ENCODE measurements at places on chromosomes 6 and 20. TPM values are rescaled to one million over a fixed set of nuclear protein-coding genes. Genes with fewer than 3 reads are reported as not detected.

GRCh38 chr20:10893321-10893720 lies 219.5 kb upstream of the JAG1 start:
- H3K4me3 ChIP-seq: no peak overlapping the region
- no peak for DNase-seq
- H3K4me1 ChIP-seq: no peaks in the 10 kb centered on the region

Gene BTN1A1
- not detected for total RNA-seq

GRCh38 chr6:130947464-130947863 lies 115.6 kb downstream of the EPB41L2 start:
- no peak overlapping the region for H3K4me3 ChIP-seq
- DNase-seq: no peak
- no peaks in the 10 kb centered on the region for H3K27me3 ChIP-seq
- H3K4me1 ChIP-seq: no peaks in the 10 kb centered on the region

DNA sequence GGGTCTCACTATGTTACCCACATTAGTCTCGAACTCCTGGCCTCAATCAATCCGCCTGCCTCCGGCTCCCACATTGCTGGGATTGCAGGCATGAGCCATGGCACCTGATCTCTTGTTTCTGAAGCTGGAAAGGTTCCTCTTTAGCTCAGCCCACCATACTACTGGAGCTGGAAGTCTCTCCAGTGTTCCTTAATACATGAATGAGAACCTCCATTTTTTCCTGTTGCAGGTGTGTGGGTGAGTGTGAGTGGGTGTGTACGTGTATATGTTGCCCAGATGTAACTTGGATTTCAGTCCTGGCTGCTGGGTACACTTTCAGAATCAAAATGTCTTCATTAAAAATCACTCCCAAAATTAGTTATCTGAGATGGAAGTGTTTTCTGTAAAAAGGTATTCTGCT lies 11.1 kb downstream of the PNPLA1 start:
- no peaks in the 10 kb centered on the region for H3K4me1 ChIP-seq
- no peaks in the 10 kb centered on the region for H3K36me3 ChIP-seq
- no peak overlapping the region for H3K4me3 ChIP-seq
- DNase-seq: no peak
- no peak overlapping the region for H3K27ac ChIP-seq

- peaks cover 6% of the 10 kb centered on the region for H3K27me3 ChIP-seq
- DNase-seq: peak; percentile 60
- H3K4me1 ChIP-seq: no peaks in the 10 kb centered on the region
Measured at GRCh38 chr20:64119681-64120341, 12.4 kb upstream of the NPBWR2 start.

- peak overlapping the region; percentile 36 for H3K4me3 ChIP-seq
- no peak for DNase-seq
- H3K4me1 ChIP-seq: no peaks in the 10 kb centered on the region
- no peaks in the 10 kb centered on the region for H3K36me3 ChIP-seq
- H3K27ac ChIP-seq: no peak overlapping the region
Measured at GRCh38 chr6:4732691-4733315, 43.4 kb upstream of the CDYL start.

Data from ascending aorta (tissue), 2 donors.